ENCODE measurements at places on chromosomes 5 and 9. TPM values are rescaled to one million over a fixed set of nuclear protein-coding genes. Genes with fewer than 3 reads are reported as not detected.

DNA sequence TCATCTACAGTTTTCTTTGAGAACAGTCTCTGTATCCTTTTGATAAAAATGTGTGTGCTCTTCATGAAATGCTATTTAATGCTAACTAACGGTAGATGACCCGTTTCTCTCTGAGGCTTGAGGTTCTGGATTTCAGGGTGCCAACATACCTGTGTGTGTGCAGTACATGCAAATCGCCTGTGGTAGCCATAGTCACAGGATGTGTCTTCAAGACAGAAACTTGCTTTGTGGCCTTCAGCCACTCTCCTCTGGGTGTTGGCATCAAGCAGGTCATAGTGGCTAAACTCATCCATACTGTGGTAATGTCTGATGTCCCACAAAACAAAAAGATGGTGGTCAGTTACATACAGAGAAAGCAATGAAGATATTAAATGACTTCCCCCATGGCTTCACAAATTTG is 4.2 kb downstream of the LOX start:
- no peak for DNase-seq

- DNase-seq: no peak
Measured at GRCh38 chr5:98825582-98826375, 52.3 kb downstream of the RGMB start.

DNA sequence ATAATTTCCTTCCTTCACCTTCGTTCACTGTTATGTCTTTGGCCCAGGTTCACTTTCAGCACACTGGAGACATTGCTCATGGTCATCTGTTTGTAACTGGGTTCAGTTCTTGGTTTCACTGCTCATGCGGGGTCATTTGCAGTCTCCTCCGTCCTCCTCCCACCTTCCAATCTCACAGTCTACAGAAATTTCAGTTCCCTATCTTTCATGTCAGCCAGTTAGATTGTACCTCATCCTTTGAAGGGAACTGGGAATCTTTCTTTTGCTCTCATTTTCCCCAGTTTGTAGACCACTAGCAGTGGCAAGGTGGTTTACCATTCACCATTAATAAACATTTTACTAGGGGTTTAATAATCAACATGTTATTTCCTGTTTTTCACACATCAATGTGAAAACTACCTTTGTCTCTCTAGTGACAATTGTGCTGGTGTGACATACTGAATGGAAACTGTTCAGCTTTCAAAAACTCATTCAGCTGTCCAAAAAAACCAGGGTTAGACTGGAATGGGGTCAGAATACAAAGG is 100.9 kb upstream of the IL6ST start:
- no peak for DNase-seq

DNA sequence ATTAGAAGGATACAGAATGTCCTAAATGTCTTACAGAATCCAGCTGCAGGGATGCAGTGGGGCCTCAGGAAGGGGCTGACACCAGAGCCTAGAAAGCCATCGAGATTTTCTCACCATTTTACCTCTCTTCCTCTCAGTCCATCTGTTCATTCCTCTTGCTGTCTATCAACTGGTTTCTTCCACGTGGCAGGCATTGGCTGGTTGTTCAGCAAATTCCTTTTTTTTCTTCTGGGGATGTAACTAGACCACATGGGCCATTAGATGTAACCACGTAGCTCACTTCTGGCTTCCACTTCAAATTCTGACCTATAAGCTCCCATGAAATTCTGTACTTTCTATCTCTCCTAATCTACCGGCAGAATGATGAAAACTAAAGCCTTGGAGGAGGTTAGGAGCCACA is 93.6 kb upstream of the MTAP start:
- DNase-seq: no peak

GRCh38 chr5:1129711-1130055 is 17.8 kb upstream of the SLC12A7 start:
- no peak for DNase-seq

DNA sequence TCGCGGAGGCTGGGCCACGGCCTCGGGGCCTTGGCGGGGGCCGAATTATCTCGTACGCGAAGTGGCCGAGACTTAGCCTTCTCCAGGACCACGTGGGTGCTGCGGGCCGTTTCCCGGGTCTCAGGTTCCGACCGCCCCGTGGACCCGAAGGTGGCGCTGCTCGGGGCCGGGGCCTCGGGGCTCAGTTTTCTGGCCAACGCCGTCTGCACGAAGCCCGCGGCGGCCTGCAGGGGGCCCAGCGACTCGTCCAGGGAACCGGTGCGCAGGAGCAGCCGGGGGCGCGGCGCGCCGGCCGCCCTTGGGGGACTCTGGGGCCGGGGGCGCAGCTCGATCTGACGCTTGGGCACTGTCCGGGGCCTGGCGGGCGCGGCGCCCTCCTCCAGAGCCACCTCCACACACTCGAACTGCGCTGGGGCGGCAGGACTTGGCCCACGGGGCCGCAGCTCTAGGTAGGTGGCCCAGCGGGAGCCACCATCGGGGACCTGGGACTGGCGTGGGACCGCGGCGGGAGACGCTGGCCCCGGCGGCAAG is 716 bp downstream of the PROB1 start:
- DNase-seq: no peak

DNA sequence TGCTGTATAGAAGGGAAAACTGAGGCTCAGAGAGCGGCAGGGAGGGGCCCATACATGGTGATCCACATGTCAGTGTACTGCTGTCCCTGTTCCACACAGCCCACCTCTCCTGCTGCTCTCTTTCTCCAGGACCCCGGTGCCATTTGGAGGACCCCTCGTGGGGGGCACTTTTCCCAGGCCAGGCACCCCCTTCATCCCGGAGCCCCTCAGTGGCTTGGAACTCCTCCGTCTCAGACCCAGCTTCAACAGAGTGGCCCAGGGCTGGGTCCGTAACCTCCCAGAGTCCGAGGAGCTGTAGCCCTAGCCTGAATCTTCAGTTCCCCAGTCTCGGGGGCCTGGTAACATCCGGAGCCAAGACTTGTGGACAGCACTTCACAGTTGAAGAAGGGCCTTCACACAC is 15.5 kb downstream of the MYOZ3 start:
- DNase-seq: no peak

GRCh38 chr5:10854506-10855277 is 93.7 kb upstream of the DAP start:
- peak; percentile 38 for DNase-seq

GRCh38 chr5:104635227-104635626 is 1072.6 kb upstream of the NUDT12 start:
- DNase-seq: peak; percentile 49

DNA sequence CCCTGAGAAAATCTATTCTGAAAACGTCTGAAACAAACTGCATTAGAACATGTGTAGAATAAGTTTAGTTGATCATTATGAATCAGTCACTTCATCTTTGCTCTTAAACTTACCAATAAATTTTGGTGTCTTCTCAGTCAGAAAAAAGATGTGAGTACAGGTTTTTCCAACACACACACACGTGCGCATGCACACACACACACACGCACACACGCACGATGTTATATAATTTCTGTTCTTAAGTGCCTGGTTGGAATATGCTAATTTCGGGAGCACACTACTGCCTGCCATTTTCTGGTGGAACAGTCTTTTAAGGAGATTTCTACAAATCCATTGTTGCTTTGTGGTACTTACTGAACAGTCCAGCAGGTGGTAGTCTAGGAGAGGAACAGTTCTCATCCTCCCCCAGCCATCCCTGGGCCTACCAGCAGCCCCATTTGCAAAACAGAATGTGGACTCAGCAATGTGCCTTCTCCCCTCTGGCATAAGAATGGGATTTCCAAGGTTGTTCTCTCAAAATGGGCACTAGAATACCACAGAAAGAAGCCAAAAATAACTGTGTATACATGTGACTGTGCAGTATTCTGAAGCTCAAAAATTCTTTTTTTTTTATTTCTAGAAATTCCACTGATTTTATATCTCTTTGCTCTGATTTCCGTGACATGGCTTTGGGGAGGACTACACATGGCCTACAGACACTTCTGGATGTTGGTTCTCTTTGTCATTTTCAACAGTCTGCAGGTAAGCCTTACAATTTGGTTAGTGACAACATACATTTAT is 281.3 kb downstream of the ARRDC3 start:
- DNase-seq: peak; percentile 41

Gene NEURL1B
- 1.0 TPM for total RNA-seq

Gene IFNB1
- not detected for total RNA-seq

Gene LRRC70
- not detected for total RNA-seq
